ENCODE measurements at places on chromosomes 13 and 19. TPM values are rescaled to one million over a fixed set of nuclear protein-coding genes. Genes with fewer than 3 reads are reported as not detected.

RAP2A gene
- total RNA-seq = 41.7 TPM

CPB2 gene
- not detected for total RNA-seq

ATP12A gene
- total RNA-seq = not detected

TLE6 gene
- total RNA-seq = 0.77 TPM

CCNA1 gene
- 12.8 TPM for total RNA-seq

CACTIN gene
- total RNA-seq = 33.5 TPM

WDR87 gene
- not detected for total RNA-seq

MAMSTR gene
- 0.28 TPM for total RNA-seq

ERCC2 gene
- total RNA-seq = 50.2 TPM

AP1M2 gene
- 2.9 TPM for total RNA-seq

LRRC4B gene
- 0.38 TPM for total RNA-seq

IGFL4 gene
- not detected for total RNA-seq

KLHL1 gene
- total RNA-seq = not detected

GGN gene
- 0.28 TPM for total RNA-seq

ZNF729 gene
- total RNA-seq = under 0.01 TPM

PGLYRP2 gene
- total RNA-seq = not detected

IQCN gene
- total RNA-seq = 0.19 TPM

HSD17B14 gene
- total RNA-seq = 2.5 TPM

COL4A1 gene
- total RNA-seq = 1,363 TPM

OR7A5 gene
- not detected for total RNA-seq

FUT6 gene
- total RNA-seq = not detected

AKAP11 gene
- total RNA-seq = 28.8 TPM

SLITRK6 gene
- not detected for total RNA-seq

STOML3 gene
- not detected for total RNA-seq

CASP14 gene
- not detected for total RNA-seq

CFAP97D2 gene
- not detected for total RNA-seq

ALKBH6 gene
- total RNA-seq = 20.5 TPM

ZSCAN18 gene
- 30.1 TPM for total RNA-seq

SULT2B1 gene
- total RNA-seq = not detected

METTL21C gene
- not detected for total RNA-seq

AXL gene
- 224 TPM for total RNA-seq
